CD4-positive, alpha-beta T cell treated with Interleukin-10 for 1 hour (primary cell): ENCODE measurements at places on chromosomes 6 and 20.

GRCh38 chr20:43984587-43984986, 69.9 kb downstream of the TOX2 start:
- no peak for DNase-seq

GRCh38 chr20:46581391-46581790, 30.9 kb upstream of the OCSTAMP start:
- DNase-seq: no peak

DNA sequence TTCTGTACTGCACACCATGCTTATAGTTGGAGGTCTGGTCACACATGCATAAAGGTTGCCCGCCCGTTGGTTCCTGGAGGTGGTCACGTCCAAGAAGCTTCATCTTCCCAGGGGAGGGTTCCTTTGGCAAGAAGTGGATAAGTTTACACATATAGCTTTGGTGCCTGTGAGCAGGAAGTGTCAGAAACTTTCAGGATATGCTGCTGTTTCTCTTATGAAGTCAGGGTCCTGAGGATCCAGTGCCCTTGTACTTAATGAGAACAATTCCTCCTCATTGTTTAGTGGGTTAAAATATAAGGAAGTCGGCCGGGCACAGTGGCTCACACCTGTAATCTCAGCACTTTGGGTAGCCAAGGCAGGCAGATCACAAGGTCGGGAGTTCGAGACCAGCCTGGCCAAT, 115.5 kb upstream of the DUSP22 start:
- no peak for DNase-seq

GRCh38 chr20:11814267-11814666, 103.4 kb upstream of the BTBD3 start:
- no peak for DNase-seq

- no peak for DNase-seq
Measured at GRCh38 chr20:13139459-13140150, 81.5 kb upstream of the ISM1 start.
